ENCODE measurements at places on chromosomes 4 and X. TPM values are rescaled to one million over a fixed set of nuclear protein-coding genes. Genes with fewer than 3 reads are reported as not detected.

Gene ARL13A
- not detected for total RNA-seq

Gene CTPS2
- total RNA-seq, result 5.0 TPM

Gene ENPP6
- 1.6 TPM for total RNA-seq

Gene SORCS2
- total RNA-seq, result not detected

Gene SPON2
- total RNA-seq, result 32.4 TPM

Gene APBB2
- 0.55 TPM for total RNA-seq

Gene CTSO
- 3.5 TPM for total RNA-seq
